ENCODE measurements at places on chromosomes 4 and X.

GRCh38 chrX:102845020-102845419, 92.1 kb upstream of the RAB40AL start:
- DNase-seq, result no peak

DNA sequence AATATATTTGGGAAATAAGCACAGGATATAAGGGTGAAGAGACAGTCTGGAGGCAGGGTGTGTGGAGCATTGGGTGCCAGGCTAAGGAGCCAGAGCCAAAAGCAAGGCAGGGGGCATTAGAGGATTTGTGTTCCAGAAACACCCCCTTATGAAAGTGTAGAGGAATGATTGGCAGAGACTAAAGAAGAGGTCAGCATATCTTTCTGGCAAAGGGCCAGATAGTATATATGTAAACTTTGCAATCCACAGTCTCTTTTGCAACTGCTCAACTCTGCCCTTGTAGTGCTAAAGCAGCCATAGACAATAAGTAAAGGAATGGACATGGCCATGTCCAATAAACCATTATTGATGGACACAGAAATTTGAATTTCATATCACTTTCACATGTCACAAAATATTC, 3.6 kb upstream of the SLC9A6 start:
- DNase-seq, result no peak

GRCh38 chr4:41307638-41308037, 50.9 kb downstream of the UCHL1 start:
- DNase-seq, result no peak

- no peak for DNase-seq
Measured at GRCh38 chrX:17560385-17560784, 176.9 kb upstream of the SCML1 start.

DNA sequence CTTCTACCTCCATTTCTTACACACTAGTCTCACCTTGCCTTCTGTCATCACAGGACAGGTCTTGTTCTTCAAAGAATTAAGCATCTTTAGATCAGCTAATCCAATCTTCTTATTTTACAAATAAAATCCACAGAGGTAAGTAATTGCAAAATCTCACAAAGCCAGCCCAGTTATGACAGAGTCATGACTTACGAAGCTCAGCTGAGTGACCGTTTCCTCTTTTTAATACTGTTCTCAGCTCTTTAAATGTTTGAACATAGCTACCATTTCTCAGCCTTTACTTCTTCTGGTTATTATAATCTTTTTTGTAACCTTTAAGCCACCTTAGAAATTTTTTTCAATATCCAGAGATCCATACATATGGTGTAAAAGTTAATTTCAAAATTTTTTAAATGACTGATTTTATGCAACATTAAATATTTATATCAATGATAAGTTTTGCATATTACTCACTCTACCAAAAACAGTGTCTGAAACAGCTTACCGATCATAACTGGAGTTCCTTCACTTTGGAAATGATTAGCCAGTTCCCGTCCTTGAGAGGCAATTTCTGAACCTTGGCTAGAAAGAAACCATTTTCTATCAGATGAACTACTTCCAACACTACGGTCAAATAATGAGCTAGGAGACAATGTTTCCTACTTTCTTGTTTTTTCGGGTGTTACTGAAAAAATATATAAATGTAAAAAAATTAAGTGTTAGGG, 8.8 kb downstream of the ANKRD37 start:
- DNase-seq, result no peak

GRCh38 chr4:37537484-37537883, 148.7 kb downstream of the RELL1 start:
- DNase-seq, result no peak

DNA sequence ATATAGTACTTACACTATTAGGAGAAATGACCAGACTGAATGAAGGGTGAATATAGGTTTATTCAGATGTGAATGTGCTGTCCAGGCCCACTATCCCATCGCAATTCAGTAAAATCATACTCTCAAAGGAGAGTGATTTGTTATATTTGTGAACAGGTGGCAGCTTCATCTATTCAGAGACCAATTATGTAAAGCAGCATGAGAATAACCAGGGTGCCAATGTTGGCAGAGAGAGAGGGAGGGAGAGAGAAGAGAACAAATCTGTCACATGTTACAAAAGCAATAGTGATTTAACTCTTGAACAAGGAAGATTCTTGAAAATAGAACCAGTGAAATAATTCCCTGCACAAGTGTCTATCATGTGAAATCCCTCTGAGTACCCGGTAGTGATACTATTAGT, 38.9 kb upstream of the TLL1 start:
- no peak for DNase-seq

DNA sequence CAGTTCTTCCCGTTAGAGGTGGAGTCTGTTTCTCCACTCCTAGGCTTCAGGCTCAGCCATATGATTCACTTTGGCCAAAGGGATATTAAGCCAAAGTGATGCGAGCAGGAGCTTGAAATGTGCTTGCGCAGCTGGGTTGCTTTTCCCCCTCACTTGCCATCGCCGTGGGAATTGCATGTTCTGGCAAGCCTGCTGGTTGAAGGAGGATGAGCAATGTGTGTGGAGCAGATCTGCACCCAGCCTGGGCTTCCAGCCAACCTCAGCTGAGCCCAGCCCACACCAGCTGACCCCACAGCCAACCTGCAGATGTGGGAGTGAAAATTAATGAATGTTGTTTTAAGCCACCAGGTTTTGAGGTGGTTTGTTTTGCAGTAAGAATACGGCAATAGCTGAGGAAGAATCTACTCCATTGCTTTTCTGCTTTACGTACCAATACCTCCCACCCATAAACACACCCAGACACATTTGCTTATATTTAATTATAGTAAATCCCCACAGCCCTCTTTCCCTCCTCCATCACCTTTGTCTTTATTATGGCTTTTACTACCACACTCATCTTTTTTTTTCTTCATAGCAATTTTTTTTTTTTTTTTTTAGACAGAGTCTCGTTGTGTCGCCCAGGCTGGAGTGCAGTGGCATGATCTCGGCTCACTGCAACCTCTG, 132.8 kb upstream of the FUNDC1 start:
- DNase-seq, result peak; percentile 2

DNA sequence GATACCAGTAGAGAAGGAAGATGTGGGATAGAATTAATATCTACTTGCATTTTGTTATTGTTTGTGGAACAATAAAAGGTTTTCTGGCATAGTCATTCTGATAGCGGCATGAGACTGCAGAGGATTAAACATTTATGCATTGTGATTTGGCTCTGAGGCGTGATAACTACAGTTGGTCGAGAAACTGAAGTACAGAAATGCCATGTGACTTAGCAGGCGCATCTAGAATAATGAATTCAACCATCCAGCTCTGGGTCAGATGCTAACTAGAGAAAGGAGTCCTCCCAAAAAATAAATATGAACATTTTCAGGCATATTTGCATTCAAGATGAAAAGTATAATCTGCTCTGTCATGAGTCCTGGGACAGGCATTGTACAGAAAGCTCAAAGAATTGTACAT, 62.8 kb downstream of the CCSER1 start:
- no peak for DNase-seq

GRCh38 chr4:40190019-40190418, 6.8 kb upstream of the RHOH start:
- no peak for DNase-seq

DNA sequence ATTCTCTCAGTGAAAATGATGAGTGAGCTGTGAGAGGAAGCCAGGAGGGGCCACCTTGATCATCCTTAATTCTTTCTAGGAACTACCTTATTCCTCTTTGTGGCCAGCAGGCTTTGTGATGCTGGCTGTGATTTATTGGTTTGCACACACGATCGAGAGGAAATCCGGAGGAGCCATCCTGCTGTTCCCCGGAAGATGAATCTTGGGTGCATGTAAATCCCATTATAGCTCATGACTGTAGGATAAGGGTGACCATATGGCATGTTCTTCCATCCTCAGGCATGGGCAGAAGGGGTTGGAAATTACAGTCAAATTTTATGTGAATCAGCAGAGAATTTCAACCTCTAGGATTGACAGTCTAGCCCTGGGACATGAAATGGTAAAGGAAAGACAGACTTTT, 254.5 kb downstream of the UNC5C start:
- no peak for DNase-seq

DNA sequence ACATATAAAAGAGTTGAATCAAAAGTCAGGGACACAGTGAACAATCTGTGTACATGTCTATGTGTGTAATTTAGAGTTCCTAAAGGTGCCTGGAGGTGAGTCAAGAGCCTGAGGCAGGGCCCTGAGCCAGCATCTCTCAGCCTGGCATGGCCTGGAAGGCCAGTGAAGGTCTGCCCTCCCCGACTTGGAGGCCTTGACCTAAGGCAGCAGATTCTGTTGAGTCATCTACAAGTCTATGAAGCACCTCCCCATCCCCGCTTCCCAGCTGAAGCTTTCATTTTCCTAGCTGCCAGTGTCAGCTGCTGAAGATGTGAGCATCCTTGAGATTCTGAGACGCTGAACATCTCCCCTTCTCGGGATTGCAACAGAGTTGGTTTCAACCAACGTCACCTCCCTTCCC, 583.9 kb downstream of the BCOR start:
- no peak for DNase-seq

GRCh38 chr4:162957521-162958143, 209.1 kb downstream of the NAF1 start:
- DNase-seq, result no peak

GRCh38 chr4:157994863-157995262, 178.0 kb downstream of the GASK1B start:
- DNase-seq, result peak; percentile 4

DNA sequence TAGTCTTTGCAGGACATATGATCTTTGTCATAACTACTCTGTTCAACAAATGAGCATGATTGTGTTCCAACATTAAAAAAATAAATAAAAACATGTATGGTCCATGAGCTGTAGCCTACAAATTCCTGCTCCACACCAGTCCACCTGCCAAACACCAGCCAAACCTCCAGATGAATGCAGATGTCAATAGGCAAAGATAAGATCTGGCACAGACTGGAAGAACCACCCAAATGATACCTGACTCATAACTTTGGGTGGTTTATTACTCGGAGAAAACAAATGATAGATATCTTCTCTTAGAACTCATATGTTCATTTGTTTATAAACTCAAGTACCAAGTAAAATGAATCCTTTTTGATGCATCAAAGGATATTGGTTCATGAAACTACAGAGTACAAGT, 425.1 kb downstream of the GBA3 start:
- DNase-seq, result no peak

DNA sequence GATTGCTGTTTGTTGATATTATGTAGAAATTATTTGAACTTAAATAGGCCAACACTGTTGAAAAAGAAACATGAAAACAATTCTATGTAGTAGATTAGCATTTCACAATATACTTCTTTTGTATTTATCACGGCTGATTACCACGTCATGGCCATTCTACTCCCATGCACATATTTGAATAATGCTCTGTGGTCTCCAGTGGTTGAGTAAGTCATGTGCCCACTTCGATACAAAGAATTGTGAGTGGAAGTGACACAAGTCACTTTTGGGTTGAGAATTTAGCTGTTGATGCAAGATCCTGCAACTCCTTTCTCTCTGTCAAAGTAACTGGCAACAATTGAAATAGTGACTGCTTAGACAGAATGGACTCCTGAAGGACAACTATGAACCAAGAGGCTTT, 6.7 kb upstream of the FSTL5 start:
- DNase-seq, result no peak

- DNase-seq, result no peak
Measured at GRCh38 chr4:40524366-40525041, 105.2 kb downstream of the RBM47 start.

DNA sequence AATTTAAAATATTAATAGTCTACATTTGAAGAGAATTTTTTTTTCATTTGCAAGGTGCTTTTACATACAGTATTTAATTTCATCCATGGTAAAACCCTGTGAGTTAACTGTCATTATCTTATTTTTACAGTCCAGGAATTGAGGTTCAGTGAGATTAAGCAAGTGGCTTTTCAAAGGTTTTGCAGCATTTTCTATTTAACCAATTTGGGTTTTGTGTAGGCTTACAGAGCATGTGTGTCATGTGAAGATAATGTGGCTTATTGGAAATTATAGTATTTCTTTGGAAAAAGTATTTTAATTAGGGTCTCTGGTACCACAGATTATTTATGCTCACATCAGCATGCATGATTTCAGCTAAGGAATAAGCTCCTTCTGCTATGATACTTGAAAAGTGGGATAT, 4.5 kb downstream of the XK start:
- no peak for DNase-seq

DNA sequence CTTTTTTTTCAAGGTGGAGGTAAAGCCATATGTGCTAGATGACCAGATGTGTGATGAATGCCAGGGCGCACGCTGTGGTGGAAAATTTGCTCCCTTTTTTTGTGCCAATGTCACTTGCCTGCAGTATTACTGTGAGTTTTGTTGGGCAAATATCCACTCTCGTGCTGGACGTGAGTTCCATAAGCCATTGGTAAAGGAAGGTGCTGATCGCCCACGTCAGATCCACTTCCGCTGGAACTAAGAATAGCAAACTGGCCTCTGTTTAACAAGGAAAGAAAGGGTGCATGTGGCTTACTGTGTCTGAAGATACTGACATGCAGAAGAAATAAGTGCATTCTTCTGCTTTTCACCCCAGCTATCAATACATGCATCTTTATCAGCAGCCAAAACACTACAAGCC, 63.9 kb downstream of the CPEB2 start:
- no peak for DNase-seq

DNA sequence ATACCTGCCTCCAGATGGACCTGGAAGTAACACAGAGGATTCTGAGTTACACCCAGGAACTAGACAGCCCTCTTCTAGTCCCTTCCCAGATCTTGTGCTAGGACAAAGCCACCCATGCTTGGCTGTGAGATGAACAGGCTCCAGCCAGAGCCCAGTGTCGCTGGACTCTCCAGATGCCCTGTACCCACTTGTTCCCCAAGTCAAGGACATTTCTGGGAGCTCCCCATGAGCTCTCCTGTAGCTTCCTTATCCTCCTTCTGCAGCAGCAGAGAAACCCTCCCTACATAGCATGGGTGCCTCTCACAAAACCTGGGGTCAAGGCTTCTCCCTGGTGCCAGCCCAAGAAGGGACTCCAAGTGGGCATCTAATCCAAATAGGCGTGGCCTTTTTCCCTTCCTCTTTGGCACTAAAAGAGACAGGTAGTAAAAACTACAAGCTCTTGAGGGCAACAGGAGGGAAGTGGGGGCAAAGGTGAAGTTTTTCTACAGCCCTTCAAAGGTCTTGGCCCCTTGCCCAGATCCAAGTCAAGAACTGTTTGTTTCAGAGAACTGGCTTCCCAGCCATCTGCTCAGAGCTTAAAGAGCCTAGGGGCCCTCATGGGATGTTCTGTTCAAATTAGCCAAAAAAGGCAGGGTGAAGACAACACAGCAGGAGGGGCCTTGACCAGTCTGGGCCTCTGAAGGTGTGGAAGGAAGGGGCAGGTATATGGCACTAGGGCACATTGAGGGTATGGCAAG, 8.5 kb upstream of the ERCC6L start:
- DNase-seq, result no peak

GRCh38 chr4:139540632-139541031, 15.4 kb downstream of the SETD7 start:
- no peak for DNase-seq

DNA sequence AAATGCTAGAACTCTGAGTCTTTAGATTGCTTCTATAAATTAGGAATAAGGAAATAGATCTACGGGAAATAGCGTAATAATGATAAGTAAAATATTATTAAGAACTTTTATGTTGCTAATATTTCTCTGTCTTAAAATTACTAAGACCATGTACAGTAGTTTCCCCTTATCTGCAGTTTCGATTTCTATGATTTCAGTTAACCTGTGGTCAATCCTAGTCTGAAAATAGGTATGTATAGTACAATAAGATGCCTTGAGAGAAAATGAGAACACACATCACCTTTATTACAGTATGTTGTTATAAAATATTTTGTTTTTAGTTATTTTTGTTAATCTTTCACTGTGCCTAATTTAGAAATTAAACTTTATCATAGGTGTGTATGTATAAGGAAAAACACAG, 92.6 kb downstream of the CCSER1 start:
- no peak for DNase-seq

All from NCI-H1930 (cell line).